Left renal pelvis (tissue), 4 donors: ENCODE measurements at places on chromosomes 6 and 20. TPM values are rescaled to one million over a fixed set of nuclear protein-coding genes. Genes with fewer than 3 reads are reported as not detected.

GNMT gene
- polyA plus RNA-seq, result 2.0 TPM

DSP gene
- polyA plus RNA-seq, result 95.4 TPM

ARFGEF3 gene
- 5.8 TPM for polyA plus RNA-seq

SEMG1 gene
- not detected for polyA plus RNA-seq

SLC17A3 gene
- polyA plus RNA-seq, result 0.93 TPM

PLN gene
- 3.8 TPM for polyA plus RNA-seq

SLC32A1 gene
- 1.3 TPM for polyA plus RNA-seq
